ENCODE measurements at places on chromosomes 3 and 15.

DNA sequence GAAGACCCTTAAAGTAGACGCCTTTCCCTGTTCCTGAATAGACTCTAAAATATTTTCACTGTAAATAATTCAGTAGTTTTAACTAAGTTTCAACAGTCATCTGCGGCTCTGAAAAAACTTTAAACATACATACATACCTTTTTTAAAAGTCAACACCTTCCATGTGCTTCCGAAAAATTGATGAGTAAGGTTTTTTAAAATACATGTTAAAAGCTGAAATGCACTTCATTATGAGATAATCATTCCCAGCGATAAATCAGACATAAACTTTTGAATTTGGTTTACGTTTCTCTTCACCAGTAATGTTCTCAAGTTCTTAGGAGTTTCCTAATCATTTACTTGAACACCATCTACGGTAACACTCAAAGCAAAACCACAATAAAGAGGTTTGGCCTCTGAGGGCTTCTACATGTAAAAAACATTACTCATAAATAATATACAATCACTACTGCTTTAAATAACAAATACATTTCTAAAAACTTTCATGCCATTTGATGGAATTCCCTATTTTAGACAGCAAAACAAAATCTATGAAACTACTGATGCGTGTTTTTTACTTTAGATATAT is 403.5 kb downstream of the SHQ1 start:
- DNase-seq = no peak

DNA sequence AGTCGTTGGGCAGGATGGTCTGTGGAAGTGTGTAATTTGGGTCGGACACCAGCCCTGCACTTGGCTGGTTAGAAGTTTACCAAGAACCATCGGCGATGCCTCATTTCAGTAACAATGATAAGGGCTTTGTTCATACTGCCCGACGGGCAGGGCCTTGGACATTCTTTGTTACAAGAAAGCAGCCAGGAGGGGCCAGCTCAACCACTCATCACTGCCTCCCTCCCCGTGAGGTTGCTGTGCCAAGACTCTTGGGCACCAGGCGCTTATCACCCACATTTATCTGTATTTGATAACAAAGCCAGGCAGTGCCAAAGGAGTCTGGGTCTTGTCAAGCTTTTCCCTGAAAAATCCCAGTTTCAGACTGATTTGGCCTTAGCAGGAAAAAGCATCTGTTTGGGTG is 235.0 kb downstream of the ADAMTS17 start:
- DNase-seq = no peak

DNA sequence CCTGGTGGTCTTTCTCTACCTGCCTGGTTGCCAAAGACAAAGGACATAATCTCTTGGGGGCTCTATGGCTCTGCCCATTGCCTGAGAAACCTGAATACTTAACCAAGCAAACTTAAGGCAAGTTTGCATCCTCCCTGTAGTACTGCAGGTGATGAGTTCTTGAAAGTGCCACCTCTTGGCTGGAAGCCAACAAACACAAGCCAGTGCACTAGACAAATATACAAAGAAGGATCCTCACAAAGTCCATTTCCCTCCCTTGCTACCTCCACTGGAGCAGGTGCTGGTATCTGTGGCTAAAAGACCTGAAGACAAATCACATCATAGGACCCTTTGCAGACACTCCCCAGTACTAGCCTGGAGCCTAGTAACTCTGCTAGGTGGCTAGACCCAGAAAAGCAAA is 772.3 kb downstream of the SI start:
- no peak for DNase-seq

GRCh38 chr3:43523454-43524053 is 98.3 kb downstream of the ANO10 start:
- DNase-seq = no peak

GRCh38 chr3:150275941-150276340 is 132.2 kb upstream of the TSC22D2 start:
- no peak for DNase-seq

GRCh38 chr3:42547401-42547945 is 34.3 kb downstream of the SEC22C start:
- DNase-seq = peak; percentile 4

- DNase-seq = no peak
These were observed 5.5 kb downstream of the DIS3L start for GRCh38 chr15:66298803-66299251.

DNA sequence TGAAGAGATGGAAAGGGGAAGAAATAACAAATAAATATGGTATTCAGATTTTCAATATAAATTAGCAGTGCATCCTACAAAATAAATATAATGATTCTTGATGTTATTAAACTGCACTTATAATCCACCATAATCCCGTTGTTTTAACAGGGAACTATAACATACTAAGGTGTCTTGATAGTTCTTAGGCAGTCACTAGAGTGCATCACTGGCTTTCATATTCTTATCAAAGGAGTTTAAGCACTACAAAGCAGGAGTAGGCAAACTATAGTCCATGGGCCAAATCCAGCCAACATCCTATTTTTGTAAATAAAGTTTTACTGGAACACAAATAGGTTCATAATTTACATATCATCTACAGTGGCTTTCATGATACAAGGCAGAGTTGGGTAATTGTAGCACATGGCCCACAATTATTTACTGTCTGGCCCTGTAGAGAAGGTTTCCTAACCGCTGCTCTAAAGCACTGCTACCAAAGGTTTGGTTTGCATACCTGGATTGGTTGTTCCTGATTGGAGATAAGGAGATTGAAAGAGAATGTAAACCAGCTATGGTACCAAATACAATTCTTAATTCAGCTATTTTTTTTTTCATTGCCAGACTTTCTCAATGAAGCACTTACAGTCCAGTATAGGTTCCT is 104.3 kb downstream of the ZNF280D start:
- DNase-seq = no peak

DNA sequence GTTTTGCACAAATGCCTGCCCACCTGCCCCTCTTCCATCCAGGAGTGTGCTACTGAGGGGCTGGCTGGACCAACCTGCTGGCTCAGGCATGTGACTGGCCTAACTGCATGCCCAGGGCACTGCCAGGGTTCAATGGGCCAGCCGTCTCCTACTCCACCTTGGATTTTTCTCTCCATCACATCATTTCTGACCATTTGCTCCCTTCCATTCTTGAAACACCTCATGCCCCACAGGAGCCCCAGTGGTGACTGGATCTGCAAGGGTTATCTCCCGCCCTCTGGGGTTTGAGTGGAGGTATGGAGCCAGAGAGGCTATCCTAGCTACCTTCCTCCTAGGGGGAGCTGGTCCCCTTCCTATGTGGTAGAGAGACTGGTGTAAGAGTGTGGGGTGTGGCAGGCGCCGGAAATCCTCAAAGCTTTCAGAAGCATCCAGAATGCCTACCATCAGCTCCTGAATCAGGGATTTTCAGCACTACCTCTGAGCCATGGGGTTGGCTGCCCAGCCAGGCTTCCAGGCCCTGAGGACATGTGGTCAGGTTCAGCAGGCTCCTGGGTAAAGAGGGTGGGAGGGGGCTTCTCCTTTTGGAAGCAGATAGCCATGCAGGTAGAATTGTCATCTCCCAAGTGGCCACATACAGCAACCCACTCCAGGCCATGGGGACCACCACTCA is 2.9 kb upstream of the MANF start:
- no peak for DNase-seq

- DNase-seq = no peak
These were observed 333.5 kb upstream of the NR2E3 start for GRCh38 chr15:71476823-71477222.

- no peak for DNase-seq
These were observed 25.4 kb downstream of the HES1 start for GRCh38 chr3:194161131-194162045.

GRCh38 chr15:95724908-95725633 is 605.4 kb upstream of the NR2F2 start:
- no peak for DNase-seq

DNA sequence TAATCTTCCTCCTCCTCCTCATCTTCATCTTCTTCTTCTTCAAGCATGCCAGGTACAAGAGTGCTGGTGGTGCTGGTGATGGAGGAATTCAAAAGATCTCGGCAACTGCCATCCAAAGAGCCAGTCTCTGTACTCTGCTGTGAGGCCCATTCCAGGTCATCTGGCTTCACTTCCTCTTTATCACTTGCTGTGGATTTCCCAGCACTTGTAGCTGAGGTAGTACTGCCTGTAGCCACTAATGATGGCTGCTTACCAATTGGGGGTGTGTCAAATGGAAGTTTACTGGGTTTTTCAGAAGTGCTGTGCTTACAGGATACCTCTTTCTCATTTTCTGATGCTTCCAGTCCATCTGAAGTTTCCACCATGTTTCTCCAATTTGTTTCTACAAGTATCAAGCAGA is 28.8 kb upstream of the SHC4 start:
- DNase-seq = no peak

- DNase-seq = no peak
These were observed 75.5 kb upstream of the MDFIC2 start for GRCh38 chr3:70387889-70388288.

Measured in BJ (cell line).